Heart left ventricle (tissue), 16 donors: ENCODE measurements at places on chromosomes 4 and X.

DNA sequence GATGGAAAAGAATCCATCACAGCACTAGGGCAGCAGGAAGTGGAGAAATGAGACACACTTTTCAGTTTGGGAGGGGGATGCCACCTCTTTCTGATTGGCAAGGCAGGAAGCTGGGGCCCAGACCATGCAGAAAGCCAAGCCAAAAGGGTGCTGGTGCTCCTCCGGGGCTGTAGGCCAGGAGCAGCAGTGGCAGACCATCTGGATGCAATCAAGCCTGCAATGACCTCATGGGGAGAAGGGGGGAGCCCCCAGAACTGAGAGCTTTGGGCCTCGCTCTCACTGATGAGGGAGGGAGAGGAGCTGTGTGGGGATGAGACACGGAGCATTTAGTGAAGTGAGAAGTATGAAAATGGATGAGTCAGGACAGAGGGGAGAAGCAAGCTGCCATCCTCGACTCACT, 141.3 kb upstream of the NALF2 start:
- DNase-seq, result no peak

DNA sequence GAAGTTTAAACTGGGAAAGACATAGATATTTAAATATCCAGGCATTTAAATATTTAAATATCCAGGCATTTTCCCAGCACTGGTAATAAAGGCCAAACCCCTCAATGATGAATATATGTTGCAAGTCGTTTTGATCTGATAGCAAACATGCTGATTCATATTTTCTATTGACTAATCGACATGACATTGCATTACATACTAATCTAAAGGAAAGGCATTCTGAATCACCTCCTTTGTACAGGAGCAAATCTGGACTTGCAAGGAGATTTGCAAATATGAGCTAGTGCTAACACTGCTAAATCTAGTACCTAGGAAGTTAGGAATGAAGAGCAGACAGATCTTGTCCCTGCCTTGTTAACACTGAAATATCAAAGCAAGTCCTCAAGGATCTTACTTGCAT, 207.3 kb downstream of the SLC7A11 start:
- no peak for DNase-seq

- no peak for DNase-seq
Observed at GRCh38 chrX:87679849-87680248, 162.2 kb downstream of the KLHL4 start.

DNA sequence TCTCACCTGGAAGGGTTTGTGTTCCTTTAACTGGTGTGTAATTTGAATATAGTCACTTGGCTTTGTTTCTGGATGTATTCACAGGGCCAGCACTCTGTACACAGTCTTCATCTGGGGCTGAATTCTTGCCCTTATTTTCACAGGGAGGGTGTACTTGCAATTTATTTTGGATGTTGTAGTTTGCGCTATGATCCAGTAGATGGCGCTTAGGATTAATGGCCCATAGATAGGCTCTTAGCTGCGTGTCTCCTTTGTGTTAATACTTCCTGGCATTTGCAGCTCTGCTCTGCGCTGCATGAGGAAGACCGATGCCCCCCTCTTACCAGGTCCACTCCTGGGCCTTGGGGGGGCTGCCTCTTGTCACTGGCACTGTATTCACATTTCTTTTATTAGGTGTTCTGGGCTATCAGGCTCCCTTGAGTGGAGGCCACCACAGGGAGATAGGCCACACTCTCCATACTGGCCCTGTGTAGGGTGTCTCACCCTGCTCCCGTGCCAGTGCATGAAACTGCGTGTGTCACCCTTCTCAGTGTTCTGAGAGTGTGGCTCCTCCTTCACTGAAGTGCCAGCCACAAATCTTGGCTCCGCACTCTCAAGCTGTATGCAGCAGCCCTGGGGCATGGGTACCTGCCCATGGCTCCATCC, 562.2 kb downstream of the ZIC3 start:
- DNase-seq, result no peak

DNA sequence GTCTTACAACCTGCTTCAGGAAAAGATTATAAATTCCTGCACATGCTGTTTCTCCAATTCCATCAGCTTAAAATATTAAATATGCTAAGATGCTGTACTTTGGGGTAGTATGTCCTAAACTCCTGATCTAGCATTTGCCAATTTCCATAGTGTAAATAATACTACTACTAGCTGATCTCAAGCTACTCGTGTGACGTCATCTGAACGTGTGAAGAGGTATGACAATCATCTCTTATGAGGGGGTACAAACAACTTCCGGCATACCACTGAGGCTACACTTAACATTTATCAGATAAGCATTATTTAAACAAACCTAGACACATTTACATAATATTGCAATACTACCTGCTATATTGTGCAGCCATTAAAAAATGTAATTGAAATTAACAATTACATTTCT, 52.4 kb upstream of the APELA start:
- no peak for DNase-seq

DNA sequence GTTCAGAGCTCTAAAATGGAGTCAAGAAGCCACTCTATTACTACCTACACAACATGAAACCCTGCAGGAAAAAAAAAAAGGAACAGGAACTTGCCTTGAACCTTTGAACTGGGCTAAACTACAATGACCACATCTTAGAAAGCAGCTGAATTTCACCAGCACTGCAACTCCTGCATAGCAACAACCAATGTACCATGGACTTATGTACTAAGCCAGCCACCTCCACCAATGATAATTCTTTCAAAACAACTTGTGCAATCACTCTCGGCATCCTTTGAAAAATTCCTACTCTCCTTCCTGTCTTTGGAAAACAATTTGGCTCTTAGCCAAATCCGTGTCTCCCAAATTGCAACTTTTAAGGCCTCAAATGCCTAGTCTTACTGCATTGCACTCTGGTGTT, 26.8 kb upstream of the FMR1 start:
- no peak for DNase-seq

GRCh38 chr4:31530555-31530954, 810.4 kb downstream of the PCDH7 start:
- DNase-seq, result no peak

DNA sequence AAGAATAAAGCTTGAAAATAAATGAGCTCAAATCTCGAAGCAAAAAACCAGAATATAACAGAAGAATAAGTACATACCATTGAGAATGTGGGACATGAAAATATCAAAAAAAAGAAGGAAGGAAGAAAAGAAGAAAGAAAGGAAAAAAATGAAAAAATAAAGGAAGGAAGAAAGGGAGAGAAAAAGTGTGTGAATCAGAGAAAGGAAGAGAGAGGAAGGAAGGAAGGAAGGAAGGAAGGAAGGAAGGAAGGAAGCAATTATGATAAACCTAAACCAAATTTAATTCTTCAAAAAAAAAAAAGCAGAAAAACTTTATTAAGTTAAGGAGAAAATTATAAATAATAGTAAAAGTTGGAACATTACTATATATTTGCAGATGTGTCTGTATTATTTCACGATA, 949.8 kb downstream of the NLGN4X start:
- DNase-seq, result no peak

- DNase-seq, result peak; percentile 72
Observed at GRCh38 chr4:8402640-8403039, 37.9 kb downstream of the ACOX3 start.

GRCh38 chr4:151415978-151416377, 7.0 kb downstream of the FHIP1A start:
- DNase-seq, result no peak

DNA sequence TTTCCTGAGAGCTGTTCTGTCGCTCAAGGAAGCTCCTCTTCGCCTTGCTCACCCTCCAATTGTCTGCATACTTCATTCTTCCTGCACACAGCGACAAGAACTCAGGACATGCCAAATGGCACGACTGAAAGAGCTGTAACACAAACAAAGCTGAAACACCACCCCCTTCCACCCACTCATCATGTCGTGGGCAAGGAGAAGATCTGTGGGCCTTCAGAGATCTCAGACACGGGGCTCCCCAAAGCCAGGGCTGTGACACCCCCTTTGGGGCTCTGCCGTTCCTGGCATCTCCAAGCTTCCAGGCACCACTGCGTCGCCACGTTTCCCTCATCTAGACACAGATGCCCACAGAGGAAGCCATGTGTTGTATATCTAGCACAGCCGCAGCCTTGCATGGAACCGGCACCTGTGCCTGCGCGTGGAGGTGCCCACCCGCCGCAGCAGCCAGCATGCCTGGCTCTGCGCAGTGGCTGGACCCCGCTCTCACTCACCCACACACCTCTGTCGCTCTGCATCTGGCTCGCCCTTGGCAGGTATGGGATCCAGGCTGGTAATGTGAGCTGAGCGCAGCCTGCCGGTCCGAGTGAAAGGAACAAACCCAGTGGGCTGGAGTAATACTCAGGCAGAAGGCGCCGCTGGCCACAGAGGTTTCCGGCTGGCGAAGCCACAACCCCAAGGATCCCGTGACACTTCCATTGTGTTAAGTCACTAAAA, 676.4 kb upstream of the INTU start:
- peak; percentile 47 for DNase-seq

- DNase-seq, result no peak
Observed at GRCh38 chr4:113739197-113739596, 22.3 kb downstream of the CAMK2D start.

GRCh38 chr4:158827543-158827981, 58.7 kb downstream of the FNIP2 start:
- no peak for DNase-seq

DNA sequence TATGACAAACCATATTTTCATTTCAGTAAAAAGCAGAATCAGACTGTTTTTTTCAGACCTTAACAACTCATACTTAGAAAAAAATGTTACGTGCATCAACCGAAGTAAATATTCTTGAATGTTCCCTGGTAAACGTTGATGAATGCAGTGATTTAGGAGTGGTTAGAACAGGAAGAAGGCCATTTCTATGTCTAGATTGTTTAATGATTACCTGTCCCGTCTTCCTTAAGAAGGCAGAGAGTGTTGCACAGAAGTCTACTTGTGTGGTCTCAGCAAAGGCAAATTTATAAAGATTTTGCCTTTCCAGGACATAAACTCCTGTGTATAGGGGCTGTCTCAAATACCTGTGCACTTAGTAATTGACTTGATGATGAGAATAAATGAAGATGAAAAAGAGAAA, 134.5 kb downstream of the MGST2 start:
- no peak for DNase-seq

- no peak for DNase-seq
Observed at GRCh38 chrX:53685711-53686110, 808 bp downstream of the HUWE1 start.

DNA sequence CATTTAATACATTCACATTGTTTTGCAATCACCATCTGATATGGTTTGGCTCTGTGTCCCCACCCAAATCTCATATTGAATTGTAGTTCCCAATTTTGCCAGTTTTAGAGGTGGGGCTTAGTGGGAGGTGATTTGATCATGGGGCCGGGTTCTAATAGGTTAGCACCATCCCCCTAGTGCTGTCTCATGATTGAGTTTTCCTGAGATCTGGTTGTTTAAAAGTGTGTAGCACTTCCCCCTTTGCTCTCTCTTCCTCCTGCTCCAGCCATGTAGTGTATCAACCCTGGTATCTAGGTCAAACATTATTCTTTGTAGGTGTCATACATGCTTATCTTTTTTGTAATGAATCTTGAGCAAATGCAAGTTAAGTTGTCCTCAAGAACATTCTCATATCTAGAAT, 83.3 kb upstream of the KIT start:
- no peak for DNase-seq

DNA sequence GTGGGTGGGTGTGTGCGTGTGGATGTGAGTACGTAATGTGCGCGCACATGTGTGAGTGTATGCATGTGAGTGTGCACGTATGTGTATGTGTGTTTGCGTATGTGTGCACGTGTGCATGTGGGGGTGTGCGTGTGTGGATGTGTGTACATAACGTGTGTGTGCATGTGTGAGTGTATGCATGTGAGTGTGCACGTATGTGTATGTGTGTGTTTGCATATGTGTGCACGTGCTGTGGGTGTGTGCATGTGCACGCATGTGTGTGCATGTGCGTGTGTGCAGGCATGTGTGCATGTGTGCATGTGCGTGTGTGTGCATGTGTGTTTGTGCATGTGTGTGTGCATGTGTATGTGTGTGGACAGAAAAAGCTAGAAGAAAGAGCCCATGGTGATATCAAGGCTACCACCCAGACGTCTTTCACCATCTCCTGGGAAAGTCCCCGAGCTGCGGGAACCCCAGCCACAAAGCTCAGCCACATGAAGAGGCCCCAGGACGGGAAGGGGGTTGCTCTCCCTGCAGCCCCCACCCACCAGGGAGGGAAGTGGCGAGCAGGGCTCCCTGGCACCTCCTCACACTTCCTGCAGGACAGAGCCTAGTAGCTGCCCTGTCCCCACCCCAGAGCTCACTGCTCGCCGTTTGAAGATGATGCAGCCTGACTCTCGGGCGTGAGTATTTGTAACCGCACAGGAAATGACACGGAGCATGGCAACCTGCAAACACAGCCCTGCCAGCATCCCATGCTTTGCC, 108.3 kb downstream of the DCTD start:
- no peak for DNase-seq
